Fibroblast of skin of left quadriceps (primary cell): ENCODE measurements at places on chromosomes 7 and 10.

GRCh38 chr10:101478956-101479355, 109.1 kb downstream of the POLL start:
- DNase-seq = no peak

DNA sequence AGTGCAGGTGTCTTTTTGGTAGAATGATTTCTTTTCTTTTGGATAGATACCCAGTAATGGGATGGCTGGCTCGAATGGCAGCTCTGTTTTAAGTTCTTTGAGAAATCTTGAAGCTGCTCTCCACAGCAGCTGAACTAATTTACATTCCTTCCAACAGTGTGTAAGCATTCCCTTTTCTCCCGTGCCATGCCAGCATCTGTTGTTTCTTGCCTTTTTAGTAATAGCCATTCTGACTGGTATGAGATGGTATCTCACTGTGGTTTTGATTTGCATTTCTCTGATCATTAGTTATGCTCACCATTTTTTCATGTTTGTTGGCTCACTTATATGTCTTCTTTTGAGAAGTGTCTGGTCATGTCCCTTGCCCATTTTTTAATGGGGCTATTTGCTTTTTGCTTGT, 486.3 kb downstream of the GALNT17 start:
- no peak for DNase-seq

- DNase-seq = no peak
Observed at GRCh38 chr10:31594347-31594873, 275.4 kb downstream of the ZEB1 start.

GRCh38 chr10:10625491-10625890, 392.2 kb upstream of the CELF2 start:
- no peak for DNase-seq

DNA sequence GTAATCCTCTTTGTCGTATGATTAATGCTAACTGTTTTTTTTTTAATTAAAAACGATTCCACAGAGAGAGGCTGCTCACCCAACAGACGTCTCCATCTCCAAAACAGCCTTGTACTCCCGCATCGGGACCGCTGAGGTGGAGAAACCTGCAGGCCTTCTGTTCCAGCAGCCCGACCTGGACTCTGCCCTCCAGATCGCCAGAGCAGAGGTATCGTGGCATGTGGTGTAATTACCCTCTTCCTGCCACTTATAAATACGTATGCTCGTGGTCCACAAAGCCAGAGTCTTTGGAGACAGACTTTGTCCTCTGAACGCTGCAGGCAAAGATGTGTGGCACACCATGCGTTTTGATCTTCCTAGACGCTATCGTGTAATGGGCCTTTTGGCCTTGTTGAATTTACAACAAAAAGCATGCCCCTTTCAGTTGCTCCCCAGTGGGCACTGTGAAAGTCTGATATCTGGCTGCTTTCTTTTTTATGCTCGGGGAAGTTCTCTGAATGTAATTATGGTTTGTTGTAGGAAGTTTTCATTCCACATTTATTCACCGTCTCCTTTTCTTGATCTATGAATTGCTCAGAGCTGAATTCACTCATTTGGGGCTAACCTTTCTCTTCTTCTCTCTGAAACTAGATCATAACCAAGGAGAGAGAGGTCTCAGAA, 33.6 kb upstream of the BTBD16 start:
- no peak for DNase-seq

GRCh38 chr7:130091999-130092398, 21.7 kb downstream of the KLHDC10 start:
- DNase-seq = no peak

- no peak for DNase-seq
Observed at GRCh38 chr7:91556956-91557650, 292.9 kb downstream of the FZD1 start.

DNA sequence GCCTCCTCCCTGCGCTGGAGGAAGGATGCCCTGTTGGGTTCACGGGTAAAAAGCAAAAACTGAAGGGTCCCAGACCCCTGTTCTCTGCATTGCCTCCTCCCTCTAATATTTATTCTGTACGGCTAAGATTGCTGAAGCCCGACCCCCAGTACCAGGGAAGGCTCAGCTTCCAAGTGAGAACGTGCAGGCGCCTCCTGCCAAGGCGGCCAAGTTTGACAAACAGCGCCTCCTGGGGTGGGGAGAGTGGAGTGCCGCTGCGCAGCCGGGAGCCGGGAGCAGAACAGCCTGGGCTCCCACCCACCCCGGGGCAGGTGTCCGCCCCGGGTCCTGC, 4.7 kb upstream of the EBF3 start:
- DNase-seq = no peak

GRCh38 chr7:55065511-55066229, 46.9 kb downstream of the EGFR start:
- no peak for DNase-seq
